ENCODE measurements at places on chromosomes 7 and 10. TPM values are rescaled to one million over a fixed set of nuclear protein-coding genes. Genes with fewer than 3 reads are reported as not detected.

The JAZF1 gene
- 16.1 TPM for total RNA-seq

The GPR15LG gene
- total RNA-seq: 29.2 TPM

The VGF gene
- not detected for total RNA-seq

The GARIN1A gene
- 6.4 TPM for total RNA-seq

The LRRC27 gene
- total RNA-seq: 15.1 TPM

The AGR3 gene
- total RNA-seq: 8.7 TPM

The METTL2B gene
- 32.4 TPM for total RNA-seq

The ELAPOR2 gene
- 24.5 TPM for total RNA-seq

The HYAL4 gene
- 0.23 TPM for total RNA-seq

The ITPRID1 gene
- total RNA-seq: not detected

All from ureter (tissue), 1 donor.